ENCODE measurements at places on chromosomes 5 and 9.

GRCh38 chr9:114462791-114463190, 42.5 kb downstream of the WHRN start:
- no peak for DNase-seq

GRCh38 chr5:52469420-52469819, 318.3 kb upstream of the ITGA1 start:
- DNase-seq: peak; percentile 4

DNA sequence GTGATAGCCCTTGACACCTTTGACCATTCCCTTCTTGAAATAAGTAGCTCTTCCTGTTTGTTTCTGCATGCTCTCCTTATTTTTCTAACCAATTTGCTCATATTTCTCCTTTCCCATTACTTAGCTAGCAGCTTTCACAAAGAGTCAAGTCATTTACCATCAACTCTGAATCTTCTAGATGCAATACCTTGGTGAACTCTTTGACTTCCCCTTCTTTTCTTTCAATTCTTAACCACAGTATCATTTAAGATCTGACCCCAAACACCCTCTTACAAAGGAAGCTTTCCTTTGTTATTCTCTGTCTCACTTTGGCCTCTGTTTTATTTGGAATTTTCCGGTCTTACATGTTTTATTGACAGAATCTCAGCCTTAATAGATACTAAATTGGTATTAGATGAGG, 14.0 kb downstream of the NFX1 start:
- no peak for DNase-seq

DNA sequence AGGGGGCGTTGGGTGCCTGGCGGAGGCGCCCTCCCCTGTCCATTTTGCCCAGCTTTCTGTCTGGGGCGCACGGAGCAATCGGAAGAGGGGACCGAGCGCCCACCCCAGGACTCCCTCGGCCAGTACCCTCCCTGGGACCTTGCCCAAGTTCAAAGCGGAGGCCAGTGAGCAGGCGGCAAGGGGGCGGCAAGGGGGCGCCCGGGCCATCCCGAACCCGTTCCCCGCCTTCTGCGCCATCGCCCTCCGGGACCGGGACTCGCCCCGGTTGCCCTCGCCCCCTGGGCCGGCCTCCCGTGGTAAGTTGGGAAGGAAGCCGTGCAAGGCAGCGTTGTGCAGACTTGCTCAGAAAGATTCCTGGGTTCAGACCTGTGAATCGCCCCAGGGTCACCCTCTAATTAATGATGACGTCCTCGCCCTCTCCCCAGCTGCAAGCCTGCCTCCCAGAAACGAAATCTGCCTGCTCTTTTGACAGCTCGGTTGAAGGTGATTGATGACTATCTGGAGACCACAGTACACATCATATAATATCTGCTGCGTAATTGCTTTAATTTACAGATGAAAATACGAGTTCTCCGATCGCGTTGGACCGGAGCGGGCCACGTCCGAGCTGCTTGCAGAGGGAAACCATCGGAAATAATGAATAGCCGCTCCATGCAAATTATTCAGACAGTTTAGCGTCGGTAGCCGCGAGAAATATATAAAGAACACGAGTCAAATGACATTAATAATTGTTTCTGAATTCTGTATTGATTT, 1.4 kb upstream of the IRX4 start:
- DNase-seq: no peak

GRCh38 chr5:943201-943917, 50.7 kb downstream of the TRIP13 start:
- DNase-seq: no peak

DNA sequence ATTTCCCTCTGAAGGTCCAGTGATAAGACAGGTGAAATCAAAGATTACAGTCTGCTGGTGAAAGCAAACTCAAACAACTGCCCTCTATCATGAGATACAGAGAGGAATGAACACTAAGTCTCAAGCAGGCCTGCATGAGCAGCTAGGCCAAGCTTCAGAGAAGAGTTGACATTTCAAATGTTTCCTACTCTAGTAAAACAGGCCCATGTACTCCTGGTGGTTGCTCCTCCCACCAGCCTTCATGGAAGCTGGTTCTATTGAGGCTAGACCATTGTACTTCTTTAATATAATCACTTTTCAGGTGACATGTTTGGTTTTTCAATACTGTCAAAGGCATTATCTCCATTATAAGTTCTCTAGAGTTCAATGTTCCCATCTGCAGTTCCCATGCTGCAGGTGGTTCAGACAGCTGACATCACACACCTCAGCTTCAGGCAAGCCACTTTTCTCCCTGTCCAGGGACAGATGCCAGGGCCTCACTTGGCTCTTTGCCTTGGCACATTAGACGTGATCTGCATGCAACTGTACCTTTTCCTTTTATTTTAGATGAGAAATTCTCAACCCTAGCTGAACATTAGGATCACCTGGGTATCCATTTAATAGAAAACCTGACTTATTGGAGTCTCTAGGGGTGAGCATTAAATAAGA, 89.8 kb downstream of the PIK3R1 start:
- DNase-seq: no peak

- DNase-seq: no peak
These were observed 11.9 kb downstream of the LPCAT1 start for GRCh38 chr5:1511651-1512540.

DNA sequence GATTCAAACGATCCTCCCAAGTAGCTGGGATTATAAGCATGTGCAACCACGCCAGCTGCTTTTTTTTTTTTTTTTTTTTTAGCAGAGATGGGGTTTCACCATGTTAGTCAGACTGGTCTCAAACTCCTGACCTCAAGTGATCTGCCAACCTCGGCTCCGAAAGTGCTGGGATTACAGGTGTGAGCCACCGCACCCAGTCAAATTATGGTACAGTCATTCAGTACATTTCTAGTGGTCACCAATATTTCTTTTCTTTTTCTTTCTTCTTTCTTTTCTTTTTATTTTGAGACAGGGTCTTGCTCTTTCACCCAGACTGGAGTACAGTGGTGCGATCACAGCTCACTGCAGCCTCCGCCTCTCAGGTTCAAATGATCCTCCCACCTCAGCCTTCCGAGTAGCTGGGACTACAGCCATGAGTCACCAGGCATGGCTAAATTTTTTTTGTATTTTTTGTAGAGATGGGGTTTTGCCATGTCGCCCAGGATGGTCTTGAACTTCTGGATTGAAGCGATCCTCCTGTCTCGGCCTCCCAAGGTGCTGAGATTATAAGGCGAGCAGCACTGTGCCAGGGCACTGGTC, 25.4 kb upstream of the DCP2 start:
- no peak for DNase-seq

DNA sequence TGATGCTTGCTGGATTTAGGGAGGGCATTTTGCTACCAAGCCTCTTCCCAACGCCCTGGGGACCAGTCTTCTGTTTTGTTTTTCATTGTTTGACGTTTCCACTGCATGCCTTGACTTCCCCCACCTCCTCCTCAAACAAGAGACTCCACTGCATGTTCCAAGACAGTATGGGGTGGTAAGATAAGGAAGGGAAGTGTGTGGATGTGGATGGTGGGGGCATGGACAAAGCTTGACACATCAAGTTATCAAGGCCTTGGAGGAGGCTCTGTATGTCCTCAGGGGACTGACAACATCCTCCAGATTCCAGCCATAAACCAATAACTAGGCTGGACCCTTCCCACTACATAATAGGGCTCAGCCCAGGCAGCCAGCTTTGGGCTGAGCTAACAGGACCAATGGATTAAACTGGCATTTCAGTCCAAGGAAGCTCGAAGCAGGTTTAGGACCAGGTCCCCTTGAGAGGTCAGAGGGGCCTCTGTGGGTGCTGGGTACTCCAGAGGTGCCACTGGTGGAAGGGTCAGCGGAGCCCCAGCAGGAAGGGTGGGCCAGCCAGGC, 23.0 kb downstream of the PCDHGC5 start:
- no peak for DNase-seq

DNA sequence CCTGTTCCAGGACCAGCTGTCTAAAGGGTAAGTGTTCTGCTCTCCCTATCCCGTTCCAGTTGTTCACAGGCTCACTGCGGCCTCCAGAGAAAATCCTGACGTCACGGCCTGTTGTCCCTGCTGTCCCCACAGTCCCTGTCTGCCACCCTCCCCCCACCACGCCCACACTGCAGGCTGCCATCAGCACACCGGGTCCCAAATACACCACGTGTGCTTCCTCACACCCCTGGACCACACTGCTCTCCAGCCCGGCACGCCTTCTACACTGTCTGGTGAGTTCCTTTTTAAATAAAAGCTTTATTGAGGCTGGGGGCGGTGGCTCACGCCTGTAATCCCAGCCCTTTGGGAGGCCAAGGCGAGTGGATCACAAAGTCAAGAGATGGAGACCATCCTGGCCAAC, 88.3 kb upstream of the RUFY1 start:
- DNase-seq: no peak

- DNase-seq: no peak
These were observed 153.0 kb upstream of the SMIM23 start for GRCh38 chr5:171632616-171633015.

DNA sequence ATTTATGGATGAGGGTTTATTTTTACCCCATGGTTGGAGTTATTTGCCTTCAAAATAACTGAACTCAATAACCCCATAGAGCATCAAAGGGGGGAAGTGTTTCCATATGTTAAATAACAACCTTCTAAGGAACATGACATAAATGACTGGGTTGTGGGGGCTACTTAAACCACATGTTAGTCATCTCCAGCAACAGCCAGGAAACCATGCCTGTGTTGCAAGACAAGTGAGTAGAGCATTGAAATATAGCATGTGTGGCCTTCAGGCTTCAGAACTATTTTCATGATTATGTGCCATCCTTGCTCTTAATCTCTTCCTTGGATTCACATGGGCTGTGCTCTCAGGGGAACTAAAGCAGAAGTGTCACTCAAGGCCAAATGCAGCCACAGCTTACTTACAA, 431.2 kb downstream of the AGTPBP1 start:
- no peak for DNase-seq

DNA sequence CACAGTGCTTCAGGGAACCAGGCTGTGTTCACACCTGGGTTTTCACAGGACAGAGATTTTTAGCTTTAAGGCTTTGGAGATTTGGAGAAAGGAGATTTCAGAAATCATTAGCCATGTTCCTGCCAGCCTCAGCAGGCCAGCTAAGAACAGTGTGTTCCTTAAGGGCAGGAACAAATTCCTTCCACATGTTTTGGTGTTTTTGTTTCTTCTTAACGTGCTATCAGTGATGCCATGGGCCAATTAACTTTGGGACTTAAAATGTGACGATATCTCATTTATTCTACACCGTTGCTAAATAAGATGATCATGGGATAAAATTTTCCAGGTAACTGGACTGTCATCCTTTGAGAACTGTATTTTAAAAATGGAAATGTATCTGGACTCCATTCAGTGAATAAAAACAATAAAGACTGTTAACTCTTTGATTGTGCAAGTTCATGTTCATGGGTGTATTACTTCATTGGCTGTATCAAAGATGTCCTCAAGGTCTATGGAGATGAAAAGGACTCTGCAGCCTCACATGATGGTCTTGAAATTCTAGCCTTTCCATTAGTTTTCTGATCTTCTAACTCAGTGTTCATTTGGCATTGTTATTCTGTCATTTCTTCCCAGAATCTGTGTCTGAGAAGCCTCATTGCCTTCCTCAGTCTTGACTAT, 72.3 kb downstream of the ZNF366 start:
- DNase-seq: no peak

DNA sequence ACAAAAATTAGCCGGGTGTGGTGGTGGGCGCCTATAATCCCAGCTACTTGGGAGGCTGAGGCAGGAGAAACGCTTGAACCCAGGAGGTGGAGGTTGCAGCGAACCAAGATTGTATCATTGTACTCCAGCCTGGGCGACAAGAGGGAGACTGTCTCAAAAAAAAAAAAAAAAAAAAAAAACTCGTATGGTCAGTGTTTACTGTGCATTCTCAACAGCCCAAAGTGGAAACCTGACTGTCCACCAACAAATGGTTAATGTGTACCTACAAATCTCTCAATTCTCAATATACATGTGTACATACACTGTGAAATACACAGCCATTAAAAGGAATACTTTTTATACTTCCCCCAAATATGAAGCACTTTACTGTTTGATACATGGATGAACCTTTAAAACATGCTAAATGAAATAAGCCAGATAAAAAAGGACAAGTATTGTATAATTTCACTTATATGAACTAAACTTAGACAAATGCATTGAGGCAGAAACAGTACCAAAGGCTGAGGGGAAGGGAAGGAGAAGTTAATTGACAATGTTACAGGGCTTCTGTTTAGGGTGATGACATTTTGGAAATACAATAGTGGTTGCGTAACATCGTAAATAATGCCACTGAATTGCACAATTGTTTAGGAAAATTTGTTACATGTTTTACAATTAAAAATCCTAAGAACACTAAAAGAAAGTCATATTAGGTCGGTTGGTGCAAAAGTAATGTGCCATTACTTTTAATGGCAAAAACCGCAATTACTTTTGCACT, 16.5 kb downstream of the DNAJA1 start:
- DNase-seq: no peak

DNA sequence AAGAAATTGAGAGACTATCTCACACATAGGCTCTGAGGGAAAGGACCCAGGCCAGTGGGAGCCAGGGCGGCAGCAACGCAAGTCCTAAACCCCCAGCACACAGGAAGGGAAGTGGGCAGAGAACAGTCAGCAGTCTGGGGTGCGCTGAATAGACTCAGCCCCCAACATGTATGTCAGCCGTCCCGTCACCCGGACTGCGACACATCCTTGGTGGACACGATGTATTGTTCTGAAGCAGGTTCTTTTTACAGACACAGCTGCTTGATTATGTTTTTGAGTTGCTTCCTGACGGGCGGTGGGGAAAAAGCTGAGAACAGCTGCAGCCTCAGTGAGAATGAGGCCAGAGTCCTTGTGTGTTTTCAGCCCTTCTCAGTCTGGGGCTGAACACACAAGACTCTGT, 64.1 kb upstream of the CXCL14 start:
- no peak for DNase-seq

Data from activated CD4-positive, alpha-beta T cell treated with anti-CD3 and anti-CD28 coated beads for 24 hours (primary cell).